Activated T-cell treated with anti-CD3 and anti-CD28 coated beads, Interleukin-2, amount 50 U/mL, for 1 hour (primary cell): ENCODE measurements at places on chromosomes 1 and 21.

DNA sequence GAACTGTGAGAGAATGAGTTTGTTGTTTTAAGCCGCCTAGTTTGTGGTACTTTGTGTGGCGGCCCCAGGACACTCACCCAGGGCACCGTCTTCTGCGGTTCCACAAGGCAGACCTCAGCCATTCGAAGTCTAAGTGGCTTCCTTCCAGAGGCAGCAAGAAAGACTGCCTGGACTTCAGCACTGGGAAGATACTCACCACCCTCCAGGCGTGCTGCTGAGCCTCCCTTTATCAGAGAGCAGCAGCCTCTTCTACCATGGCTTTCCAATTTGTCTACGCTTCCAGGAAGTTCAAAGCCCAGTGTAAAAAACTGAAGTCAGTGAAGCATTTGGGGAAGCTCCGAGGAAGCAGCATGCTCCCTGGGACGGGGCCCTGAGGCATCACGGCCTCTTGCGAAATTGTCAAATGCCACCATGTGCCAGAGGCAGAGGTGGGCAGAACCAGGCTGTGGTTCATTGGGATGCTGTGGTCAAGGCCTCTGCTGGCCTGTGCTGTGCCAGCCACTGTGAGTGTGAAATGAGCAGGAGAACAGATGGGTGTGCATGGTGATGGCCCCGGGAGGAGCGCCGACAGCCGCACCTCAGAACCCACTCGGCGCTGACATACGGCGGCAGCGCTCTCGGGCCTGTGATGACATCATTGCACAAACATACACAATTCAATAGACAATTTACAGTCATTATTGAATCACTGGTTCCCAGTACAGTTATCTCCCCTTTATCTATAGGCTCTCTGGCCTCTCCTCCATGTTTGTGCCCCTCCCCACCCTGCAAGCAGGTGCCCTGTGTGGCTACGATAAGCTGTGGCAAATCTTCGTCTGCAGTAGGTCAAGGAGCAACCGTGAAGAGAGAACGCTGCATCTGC is 110.4 kb downstream of the PDE9A start:
- no peak for DNase-seq

DNA sequence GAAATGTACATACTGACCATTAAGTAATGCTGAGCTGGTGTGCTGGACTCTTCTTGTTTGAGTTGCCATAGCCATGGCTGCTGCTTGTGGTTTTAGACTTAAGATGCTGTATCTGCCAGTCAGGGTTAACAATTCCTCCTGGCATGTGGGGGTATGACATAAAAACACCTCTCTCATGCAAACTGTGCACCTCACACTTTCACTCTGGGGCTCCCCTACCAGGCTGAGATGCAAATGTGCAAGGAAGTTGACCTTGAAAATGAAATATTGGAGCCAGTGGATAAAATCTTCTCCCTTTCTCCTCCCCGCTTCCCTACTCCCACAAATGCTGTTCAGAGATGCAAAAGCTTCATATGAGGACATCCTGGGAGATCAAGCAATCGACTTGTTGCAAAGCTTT is 198.8 kb downstream of the FCRL5 start:
- no peak for DNase-seq

GRCh38 chr1:57036641-57037579 is 71.1 kb upstream of the C8B start:
- DNase-seq = no peak

- no peak for DNase-seq
Measured at GRCh38 chr1:183966487-183966886, 71.0 kb downstream of the COLGALT2 start.

DNA sequence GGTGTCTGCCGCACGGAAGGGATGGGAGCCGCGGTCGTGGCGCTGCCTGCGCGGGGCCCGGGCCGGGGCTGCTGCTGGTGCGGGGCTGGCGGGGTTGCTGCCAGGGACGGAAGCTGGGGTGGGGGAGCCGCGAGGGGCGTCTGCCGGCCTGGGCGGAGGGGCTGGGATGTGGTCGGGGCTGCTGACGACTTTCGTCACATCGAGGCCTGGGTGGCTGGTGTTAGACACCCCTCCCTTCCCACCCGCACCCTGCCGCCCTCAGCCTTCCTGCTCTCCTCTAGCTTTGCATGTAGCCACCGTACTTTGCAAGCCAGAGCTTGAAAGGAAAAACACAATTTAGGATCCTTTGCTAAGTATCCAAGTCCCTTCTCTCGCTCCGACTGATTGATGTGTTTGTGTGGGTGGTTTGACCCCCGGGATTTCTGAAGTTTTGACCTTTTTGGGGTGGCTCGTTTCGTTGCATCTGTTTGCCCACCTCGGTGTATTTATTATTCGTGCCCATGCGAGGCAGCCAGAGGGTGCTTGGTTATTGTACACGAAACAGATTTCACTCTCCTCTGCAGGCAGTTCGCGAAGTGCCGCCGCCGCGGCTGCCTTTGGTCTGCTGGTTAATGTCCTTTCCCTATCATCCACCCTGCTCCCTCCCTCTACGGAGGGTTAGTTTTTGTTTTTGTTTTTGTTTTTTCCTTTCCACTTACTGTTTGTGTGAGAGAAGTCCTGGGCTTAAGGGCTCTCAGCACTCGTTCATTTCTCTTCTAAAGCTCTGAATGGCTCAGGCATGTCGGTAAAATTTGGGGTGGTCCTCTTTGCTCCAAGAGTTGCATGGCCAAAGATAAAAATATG is 868 bp downstream of the C1orf21 start:
- peak; percentile 52 for DNase-seq

DNA sequence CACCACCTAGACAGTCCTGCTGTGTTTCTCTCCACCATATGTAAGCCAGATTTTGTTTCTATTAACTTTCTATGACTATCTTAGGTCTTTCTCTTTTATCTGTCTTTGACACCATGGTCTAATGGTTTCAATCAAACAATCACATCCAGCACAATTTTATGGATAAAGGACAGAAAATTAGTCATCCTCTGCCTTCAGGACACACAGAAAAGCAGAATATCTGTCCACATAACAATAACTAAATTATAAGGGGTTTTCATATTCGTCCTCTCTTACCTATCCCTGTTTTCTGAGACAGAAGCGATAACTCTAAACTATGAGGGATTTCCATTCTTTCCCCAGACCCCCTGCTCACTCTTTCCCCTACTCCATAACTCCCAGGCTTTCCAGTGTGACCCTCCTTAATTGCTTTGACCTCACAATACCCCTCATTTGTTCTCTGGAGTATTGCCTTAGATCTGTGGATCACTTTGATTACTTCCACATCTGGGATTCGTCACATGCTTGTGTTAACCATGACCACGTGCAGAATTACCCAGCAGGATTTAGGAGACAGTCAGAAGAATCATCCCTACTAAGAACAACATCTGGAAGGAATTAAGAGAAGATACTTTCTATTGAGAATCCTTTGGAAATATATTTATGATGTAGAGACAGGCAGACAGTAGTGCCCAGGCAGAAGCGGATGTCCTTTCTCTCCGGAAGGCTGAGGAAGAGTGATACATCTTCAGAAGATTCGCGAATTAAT is 108.2 kb upstream of the GREM2 start:
- no peak for DNase-seq

DNA sequence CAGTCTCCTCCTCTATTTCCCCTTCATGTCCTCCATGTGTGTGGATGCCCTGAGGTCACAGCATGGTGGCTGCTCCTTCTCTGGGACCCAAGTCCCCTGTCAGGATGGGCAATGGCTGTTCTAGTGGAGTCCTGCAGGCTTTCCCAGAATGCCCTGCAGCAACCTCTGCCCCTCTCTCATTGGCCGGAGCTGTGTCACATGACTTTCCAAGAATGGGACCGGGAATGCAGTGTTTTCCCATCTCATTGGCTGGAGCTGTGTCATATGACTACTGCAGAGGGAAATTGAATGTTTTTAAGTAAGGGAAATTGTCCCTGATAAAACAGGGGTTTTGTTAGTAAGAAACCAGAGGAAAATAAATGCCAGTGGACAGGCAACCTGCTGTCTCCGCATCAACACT is 365.9 kb downstream of the PTPRU start:
- DNase-seq = no peak

DNA sequence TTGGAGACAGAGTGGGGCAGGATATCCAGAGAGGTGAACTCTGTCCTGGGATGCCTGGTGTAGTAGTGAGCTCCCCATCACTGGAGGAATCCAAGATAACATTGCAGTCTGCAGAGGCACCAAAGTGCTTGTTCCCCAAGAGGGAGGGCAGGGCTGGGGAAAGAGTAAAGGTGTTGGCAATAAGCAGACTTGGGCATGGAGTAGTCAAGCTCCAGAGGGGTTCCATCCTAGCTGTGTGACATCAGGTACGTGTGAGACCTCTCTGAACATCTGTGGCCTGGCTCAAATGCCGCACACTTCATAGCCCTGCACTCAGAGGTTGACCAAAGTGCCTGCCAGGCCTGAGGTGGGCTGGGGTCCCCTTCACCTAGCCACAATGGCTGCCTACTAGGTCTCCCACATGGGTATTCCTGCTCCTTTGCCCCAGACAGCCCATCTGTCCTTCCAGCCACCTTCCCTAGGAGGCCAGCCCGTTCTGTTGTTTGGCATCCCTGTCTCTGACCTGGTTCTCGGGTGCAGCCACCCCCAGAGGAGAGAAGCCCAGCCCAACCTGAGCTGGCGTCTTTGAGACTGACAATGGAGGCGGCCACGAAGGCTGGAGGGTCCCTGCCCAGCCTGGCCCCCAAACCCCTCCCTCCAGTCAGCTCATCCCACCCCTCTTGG is 2.8 kb upstream of the ARF1 start:
- DNase-seq = peak; percentile 12

GRCh38 chr1:2523191-2523890 is 3.1 kb downstream of the PANK4 start:
- DNase-seq = no peak

DNA sequence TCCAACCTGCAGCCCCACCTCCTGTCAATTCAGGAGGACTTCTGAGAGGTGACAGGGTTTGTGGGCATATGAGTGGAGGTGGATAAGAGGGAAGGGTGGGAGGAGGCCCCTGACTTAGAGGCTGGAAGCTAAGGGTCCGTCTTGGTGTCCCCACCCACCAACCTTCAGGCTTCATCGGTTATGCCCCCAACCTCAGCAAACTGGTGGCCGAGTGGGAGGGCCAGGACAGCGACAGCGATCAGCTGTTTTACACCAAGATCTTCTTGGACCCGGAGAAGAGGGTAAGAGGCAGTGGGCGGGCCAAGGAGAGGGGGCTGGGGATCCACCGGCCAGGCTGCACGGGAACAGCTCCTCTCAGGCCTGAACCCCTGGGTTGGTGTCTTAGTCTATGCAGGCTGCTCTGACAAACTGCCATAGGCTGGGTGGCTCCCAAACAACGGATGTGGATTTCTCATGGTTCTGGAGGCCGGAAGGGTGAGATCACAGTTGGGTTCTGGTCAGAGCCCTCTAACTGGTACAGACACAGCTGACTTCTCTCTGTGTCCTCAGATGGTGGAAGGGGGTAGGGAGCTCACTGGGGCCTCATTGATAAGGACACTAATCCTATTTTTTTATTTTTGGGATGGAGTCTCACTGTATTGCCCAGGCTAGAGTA is 18.1 kb downstream of the PLOD1 start:
- no peak for DNase-seq

GRCh38 chr1:232335261-232335660 is 294.7 kb downstream of the SIPA1L2 start:
- peak; percentile 30 for DNase-seq

DNA sequence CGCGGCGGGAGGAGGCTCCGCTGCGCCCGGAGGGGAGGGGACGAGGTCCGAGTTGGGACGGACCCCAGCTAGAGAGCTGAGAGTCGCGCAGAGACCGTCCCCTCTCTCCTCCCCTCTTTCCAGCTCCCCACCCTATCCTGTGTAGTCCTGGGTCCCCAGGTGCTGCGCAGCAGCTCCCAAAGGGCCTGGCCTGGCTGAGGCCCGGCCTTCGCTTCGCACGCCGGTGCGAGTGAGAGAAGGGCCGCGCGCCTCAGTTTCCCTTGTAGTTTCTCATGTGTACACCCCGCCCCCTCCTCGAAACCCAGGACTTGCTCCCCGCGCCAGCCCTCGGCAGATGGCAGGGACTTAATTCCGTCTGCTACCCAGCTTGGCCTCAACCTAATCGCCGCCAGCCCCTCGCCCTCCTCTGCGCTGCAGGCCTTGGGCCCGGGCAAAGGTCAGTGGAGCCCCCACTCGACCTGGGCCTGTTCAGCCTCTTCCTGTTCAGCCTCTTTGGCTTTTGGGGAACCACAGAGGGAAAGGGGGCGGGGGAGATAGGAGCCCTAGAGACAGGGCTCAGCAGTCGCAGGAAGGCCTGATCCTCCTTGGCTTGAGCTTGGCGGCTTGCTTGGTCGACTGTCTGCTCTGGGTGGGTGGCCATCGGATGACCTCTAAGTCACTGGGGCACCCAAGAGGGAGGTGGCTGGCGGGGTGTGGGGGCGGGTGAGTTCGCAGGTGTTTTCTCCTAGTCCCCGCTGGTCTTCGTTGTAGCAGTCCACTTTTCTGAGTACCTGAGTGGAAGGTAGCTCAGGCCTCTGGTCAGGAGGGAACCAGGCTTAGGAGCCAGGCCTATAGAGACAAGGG is 1.0 kb downstream of the ZNF687 start:
- no peak for DNase-seq

DNA sequence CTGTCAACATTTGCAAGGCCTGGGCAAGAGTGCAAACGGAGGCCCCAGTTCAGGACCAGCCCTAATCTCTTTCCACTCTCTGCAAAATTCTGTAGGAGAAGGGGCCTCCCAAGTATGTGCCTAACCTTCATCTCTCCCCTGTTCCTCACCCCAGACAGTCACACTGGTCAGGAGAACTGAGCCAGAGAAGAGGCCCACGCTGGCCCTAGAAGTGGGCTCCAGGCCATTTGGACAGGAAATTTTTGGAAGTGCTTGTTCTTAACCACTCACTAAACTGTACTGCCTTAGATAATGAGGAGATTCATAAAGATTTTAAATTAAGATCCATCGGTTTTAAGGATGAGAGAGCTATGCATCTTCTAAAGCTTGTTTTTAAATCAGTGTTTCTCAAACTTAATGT is 129.7 kb upstream of the ADGRL2 start:
- DNase-seq = no peak

DNA sequence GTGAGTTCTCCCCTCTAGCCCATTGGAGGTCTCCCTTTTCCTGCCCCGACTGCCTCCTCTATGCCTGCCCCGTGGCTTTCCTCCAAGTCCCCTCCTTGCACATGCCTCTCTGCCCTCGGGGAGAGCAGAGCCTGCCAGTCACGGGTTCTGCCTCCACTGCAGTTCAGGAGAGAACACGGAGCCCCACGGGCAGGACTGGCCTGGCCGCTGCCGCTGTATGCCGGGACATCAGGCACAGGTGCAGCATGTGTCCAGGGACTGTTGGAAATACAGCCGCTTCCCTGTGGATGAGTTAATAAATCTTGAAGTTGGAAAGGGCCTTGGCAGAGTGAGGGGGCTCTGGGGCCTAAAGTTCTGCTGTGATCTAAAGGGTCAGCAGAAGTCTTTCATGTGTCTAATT is 676.6 kb downstream of the MATN1 start:
- DNase-seq = no peak

DNA sequence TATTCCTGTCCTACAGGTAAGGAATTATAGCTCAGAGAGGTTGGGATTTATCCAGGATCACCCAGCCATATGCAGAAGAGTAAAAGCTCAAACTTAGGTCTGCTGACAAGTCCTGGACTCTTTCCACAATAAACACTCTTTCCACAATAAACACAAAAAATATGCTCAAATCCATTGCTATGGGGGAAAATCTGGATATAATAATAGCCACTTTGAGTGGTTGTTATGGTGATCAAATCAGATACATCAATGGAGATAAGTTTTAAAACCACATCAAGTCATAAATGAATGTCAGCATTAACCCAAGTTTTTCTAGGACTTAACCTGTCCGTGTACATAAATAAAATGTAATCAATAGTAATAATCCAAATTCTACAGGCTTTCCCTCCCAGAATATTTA is 22.3 kb upstream of the TTF2 start:
- no peak for DNase-seq
